ENCODE measurements at places on chromosomes 2 and 18.

DNA sequence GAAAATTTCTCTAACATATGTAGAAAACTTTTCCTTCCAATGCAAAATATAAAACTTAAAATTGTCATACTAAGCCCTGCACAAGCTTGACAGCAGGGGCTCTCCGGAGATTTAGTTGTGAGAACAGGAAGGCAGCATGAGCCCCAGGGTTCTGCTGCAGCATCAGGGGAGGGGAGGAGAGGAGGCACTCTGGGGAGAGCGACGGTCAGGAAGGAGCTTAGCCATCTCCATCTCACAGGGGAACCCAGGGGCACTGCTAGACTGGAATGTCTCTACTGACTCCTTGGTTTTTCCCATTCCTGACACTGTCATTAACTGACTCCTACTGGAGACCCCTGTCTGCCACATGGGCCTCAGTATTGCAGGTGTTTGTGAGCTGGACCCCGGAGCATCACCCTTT is 123.6 kb downstream of the GPR39 start:
- DNase-seq, result no peak

GRCh38 chr2:43792653-43793052 is 18.8 kb downstream of the DYNC2LI1 start:
- DNase-seq, result no peak

- DNase-seq, result peak; percentile 27
These were observed 33.0 kb upstream of the ARL5A start for GRCh38 chr2:151861174-151861573.

DNA sequence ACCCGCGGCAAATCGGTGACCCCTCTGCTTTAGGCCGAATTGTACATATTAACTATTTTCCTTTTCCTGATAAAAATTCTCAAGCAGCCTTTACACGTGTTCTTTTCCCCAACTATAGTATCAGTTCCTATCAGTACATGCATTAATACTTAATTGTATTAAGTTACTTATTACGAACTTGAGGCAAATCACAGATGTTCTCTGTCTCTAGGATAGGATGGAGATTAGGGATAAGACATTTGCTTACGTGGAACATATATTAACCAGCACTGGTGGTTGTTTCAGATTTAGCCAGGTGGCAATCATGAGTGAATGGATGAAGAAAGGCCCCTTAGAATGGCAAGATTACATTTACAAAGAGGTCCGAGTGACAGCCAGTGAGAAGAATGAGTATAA is 675 bp downstream of the GEMIN6 start:
- DNase-seq, result no peak

DNA sequence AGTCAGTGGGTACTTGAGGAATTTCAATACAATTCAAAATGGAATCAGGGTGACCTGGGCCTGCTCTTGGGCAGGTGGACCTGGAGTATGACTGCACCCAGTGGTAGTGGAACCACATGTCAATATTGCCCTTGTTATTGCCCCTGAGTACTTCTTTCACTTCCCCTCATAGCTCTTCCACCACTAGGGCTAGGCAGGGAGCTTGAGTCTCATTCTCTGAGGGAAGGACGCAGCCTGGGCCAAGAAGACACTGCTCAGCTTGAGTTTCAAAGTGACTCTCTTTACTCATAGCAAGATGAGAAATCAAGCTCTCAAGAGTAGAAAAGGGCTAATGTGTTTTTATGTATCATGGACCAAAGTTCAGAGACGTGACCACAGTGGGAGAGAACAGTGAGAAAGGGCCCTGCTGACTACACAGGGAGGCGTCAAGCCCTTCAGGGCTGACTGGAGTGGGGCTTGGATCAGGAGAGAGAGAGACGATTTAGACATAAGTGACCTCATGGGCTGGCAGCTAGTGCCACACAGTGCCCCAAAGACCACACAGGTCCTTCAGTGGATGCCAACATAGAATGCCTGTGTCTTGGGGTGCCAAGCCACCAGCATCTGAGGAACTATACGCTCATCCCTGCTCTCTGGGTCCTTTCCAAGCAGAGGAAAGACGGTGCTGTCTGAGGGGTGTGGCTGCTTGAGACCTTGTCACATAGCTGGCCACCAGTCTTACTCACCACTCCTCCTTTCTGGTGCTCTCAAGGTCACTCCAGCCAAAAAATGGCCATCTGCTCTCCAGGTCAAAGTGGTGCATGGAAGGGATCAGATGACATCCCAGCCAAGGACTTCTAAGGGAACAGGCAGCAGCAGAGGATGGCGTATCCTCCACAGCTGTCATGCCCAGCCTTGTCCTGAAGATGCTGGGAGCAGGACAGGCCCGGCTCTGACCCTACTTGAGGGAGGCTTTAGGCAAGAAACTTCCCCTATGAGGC is 13.0 kb downstream of the PTMA start:
- DNase-seq, result no peak

DNA sequence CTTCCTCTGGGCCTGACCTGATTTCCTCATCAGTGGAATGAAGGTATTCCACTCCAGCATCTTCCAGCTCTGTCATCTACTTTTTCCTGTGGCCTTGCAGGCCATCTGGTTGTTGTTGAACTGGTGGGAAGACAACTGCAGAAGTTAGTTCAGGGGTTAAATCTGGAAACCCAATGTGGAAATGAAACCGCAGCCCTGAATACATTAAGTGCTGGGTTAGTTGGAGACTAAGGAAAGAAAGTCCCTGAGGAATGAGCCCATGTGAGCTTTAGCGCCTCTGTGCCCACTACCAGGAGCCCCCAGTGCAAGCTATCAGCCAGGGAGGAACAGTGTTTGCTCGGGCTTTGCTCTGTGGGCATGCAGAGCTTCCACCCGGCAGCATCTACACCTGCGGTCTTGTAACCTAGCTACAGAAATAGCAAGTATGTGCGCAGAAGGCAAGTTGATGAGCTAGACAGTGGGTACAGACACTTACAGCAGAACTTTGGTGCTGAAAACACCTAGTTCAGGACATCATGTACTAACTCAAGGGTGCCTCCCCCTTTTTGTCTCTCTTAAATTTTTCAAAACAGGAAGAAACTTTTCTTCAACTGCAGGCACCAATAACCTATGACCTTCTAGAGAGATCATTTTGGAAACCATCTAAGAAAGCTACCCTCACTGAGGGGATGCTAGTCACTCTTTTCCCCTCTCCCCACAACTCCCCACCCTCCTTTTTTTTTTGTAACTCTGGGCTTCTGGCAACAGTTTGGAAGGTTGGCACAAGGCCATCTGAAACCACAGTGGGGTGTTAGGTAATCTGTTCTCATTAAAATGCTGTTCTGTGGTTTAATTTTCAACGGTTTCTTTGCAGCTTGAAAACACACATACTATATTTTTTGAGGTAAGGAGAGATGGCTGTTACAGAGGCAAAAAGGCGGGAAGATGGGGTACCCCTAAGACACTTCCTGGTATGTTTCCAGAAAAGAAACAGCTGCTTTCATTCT is 18.3 kb upstream of the CXCR4 start:
- no peak for DNase-seq

GRCh38 chr2:228426502-228427216 is 245.2 kb upstream of the SPHKAP start:
- DNase-seq, result no peak

DNA sequence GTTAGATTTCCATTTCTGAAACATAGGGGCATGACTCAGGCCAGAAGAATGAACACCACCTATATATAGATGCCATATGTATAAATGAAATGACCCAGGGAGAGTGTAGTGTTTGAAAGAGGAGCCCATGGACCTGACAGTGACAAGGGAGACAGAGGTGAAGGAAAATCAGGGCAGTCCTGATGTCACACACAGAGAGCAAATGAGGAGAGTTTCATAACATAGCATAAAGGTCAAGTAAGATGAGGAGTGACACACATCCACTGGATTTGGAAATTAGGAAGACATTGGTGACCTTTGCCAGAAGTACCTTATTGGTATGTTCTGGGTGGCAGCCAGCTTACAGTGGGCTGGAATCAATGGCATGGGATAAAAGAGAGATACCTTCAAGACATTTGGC is 276.7 kb downstream of the ZNF385B start:
- DNase-seq, result no peak

- DNase-seq, result no peak
These were observed 166.2 kb downstream of the FTCDNL1 start for GRCh38 chr2:199684832-199685231.

DNA sequence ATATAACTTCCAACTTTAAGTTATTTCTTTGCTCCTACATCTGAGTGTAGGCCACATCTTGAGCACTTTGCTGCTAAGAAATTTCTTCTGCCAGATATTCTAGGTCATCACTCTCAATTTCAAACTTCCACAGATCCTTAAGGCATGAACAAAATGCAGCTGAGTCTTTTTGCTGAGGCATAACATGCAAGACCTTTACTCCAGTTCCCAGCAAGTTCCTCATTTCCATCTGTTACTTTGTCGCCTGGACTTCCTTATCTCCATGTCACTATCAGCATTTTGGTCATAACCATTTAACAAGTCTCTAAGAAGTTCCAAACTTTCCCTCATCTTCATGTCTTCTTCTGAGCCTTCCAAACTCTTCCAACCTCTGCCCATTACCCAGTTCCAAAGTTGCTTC is 1077.3 kb upstream of the TMEFF2 start:
- no peak for DNase-seq

GRCh38 chr18:2879889-2880288 is 33.1 kb downstream of the EMILIN2 start:
- DNase-seq, result peak; percentile 33

GRCh38 chr2:42086500-42086953 is 38.7 kb downstream of the PKDCC start:
- peak; percentile 72 for DNase-seq

GRCh38 chr2:149924028-149924427 is 336.5 kb upstream of the MMADHC start:
- peak; percentile 41 for DNase-seq

GRCh38 chr2:86372641-86373502 is 35.4 kb upstream of the REEP1 start:
- DNase-seq, result peak; percentile 45

- no peak for DNase-seq
These were observed 133.2 kb downstream of the ACKR3 start for GRCh38 chr2:236702657-236703372.

GRCh38 chr2:231998046-231998445 is 36.5 kb downstream of the DIS3L2 start:
- DNase-seq, result no peak

- DNase-seq, result no peak
These were observed 164.3 kb downstream of the TWIST2 start for GRCh38 chr2:239012228-239012627.

- peak; percentile 27 for DNase-seq
These were observed 242.9 kb downstream of the LDLRAD4 start for GRCh38 chr18:13461469-13461868.

All from fibroblast of skin of scalp (primary cell).